ENCODE measurements at places on chromosomes 6 and 20.

GRCh38 chr6:131966443-131966842, 15.3 kb upstream of the CCN2 start:
- no peaks in the 10 kb centered on the region for H3K27me3 ChIP-seq
- peaks cover 4% of the 10 kb centered on the region for H3K4me1 ChIP-seq
- no peak for DNase-seq
- H3K36me3 ChIP-seq: no peaks in the 10 kb centered on the region

DNA sequence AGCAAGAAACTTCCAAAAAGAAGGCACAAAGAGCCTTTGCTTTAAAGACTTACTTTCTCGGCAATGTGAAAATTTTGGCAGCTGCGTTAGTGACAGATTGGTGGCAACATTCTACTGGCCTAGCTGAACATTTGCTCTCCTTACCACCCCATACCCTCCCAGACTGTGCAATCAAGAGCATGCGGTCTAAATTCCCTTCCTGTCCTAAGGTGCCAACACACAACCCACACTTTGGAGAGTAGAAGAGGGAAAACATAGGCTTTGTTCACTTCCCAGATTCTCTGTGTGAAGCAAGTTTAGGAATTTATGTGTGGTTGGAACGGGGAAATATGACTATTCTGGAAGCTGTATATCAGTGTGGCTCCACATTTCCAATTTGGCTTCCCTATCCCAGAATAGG, 29.8 kb upstream of the NEDD9 start:
- peaks cover 5% of the 10 kb centered on the region for H3K27me3 ChIP-seq
- no peaks in the 10 kb centered on the region for H3K36me3 ChIP-seq
- H3K4me3 ChIP-seq: no peak overlapping the region
- H3K27ac ChIP-seq: no peak overlapping the region
- no peak for DNase-seq

DNA sequence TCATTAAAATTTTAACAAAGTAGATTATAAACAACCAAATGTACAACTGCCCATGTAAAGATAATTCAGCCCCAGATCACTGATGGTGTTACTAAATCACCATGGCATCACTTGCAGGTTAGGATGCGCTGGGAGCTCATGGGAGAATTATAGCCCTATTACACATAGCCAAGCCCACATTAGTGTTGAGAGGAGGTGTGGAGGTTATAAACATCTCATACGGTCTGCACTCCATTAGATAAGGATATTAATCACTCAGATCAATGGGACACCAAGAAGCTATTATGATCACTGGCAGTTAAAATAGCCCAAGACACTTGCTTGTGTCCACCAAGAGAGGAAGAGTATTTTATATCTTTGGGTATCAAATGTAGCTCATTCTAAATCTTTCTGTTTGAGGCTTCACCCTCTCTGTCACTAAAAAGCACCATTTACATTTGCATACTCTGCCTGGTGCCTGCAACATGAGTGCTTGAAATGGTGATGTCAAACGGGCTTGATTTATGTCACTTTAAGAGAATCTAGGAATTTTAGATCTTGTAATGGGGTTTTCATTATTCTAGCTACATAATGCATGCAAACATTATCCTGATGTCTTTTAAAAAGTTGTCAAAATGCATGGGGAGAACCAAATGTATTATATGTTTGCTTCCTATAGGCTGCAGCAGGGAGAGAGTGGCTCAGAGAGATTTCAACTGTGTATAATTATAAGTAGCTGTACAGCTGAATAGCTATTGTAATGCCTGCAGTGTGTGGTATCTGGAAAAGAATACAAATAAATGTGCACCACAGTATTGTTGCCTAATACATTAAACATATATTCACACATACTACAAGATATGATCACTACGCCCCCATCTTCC, 654.1 kb upstream of the MARCKS start:
- H3K27me3 ChIP-seq: peaks cover 4% of the 10 kb centered on the region
- DNase-seq: no peak
- no peak overlapping the region for H3K27ac ChIP-seq

DNA sequence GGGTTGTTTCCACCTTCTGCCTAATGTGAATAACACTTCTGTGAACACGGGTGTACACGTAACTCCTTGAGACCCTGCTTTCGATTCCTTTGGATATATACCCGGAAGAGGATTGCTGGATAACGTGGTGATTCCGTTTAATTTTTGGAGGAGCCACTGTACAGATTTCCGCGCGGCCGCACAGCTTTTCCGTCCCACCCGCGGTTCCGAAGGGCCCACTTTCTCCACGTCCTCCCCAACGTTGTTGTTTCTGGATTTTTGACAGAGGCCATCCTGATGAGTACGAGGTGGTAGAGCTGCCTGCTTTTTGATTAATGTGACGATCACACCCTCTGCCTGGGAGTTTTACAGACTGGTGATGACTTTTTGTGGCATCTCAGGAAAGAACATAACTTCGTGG, 114.0 kb downstream of the MYLK4 start:
- no peak overlapping the region for H3K27ac ChIP-seq
- H3K4me3 ChIP-seq: no peak overlapping the region
- no peak for DNase-seq
- no peaks in the 10 kb centered on the region for H3K4me1 ChIP-seq
- peaks cover 46% of the 10 kb centered on the region for H3K27me3 ChIP-seq

- H3K36me3 ChIP-seq: no peaks in the 10 kb centered on the region
- DNase-seq: no peak
- peaks cover 25% of the 10 kb centered on the region for H3K4me1 ChIP-seq
- no peak overlapping the region for H3K27ac ChIP-seq
These were observed 108.5 kb downstream of the MANEA start for GRCh38 chr6:95685822-95686221.

DNA sequence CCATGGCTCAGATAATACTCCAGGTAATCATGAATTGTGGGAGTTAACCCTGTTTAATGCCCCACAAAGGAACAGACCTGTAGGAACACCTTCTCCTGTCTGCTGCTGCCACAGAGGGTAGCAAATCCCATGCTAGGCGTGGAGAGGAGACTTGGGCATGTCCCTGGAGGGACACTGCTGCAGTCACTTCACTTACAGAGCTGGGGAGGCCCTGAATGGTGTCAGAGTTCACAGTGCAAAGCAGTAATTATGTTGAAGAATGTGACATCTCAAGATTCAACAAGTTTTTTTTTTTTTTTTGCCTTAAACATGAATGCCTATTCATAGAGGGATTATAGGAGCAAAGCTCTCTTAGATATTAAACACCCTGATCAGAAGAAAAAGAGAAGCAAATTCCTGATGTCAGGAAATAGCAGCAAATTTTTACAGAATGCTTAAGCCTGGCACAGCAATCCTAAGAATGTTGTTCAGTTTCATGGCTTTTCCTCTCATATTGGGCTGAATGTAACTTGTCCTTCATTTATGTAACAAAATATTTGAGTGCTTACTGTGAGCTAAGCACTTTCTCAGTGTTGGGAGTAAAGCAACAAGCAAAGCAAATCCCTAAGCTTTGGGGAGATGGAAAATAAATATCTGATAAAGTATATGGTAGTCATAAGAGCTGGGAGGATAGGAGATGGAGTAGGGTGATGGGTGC, 45.0 kb downstream of the CARMIL1 start:
- H3K27me3 ChIP-seq: no peaks in the 10 kb centered on the region
- no peak overlapping the region for H3K4me3 ChIP-seq
- no peaks in the 10 kb centered on the region for H3K36me3 ChIP-seq
- H3K27ac ChIP-seq: peak overlapping the region; percentile 67
- no peak for DNase-seq

DNA sequence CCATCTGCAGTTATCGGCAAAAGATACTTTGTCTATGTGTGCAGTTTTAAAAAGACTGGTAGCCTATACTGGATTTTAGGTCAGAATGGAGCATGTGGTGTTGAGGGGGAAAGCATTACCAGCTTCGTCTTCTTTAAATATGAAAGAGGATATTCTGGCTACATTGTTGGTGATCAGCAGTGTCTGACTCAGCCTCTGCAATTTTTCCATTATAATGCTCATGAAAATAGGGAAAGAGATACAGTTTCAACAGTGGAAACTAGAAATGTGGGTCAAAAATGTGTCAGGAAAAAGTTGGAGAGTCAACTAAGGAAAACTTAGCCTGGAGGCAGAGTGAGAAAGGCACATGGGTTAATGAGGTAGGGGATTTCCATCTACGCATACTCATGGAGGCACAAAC, 45.2 kb downstream of the HDGFL1 start:
- no peaks in the 10 kb centered on the region for H3K36me3 ChIP-seq
- no peak for DNase-seq
- H3K4me3 ChIP-seq: no peak overlapping the region
- H3K27me3 ChIP-seq: no peaks in the 10 kb centered on the region
- H3K4me1 ChIP-seq: peaks cover 9% of the 10 kb centered on the region

- DNase-seq: no peak
- H3K4me1 ChIP-seq: peaks cover 27% of the 10 kb centered on the region
- no peaks in the 10 kb centered on the region for H3K27me3 ChIP-seq
- peaks cover 5% of the 10 kb centered on the region for H3K36me3 ChIP-seq
- no peak overlapping the region for H3K4me3 ChIP-seq
These were observed 233.0 kb downstream of the GMPR start for GRCh38 chr6:16471222-16471909.

DNA sequence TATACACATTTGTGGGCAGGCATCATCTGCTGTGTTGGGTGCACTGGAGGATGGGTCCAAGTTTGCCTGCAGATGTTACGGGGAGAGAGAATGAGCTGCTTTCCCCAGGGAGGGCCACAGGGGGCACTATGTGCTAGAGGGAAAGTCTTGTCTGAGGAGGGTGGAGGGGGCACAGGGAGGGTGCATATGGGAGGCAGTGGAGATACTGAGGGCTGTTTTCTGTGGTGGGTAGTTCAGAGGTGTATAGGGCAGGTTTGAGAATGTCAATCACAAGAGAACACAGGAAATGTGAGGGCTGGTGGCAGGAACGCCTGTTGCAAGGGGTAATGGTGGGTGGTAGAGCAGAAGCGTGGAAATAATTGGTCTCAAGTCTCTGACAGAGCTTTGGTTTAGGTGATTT, 7.7 kb upstream of the PTPRA start:
- peaks cover 15% of the 10 kb centered on the region for H3K27me3 ChIP-seq
- no peak overlapping the region for H3K4me3 ChIP-seq

DNA sequence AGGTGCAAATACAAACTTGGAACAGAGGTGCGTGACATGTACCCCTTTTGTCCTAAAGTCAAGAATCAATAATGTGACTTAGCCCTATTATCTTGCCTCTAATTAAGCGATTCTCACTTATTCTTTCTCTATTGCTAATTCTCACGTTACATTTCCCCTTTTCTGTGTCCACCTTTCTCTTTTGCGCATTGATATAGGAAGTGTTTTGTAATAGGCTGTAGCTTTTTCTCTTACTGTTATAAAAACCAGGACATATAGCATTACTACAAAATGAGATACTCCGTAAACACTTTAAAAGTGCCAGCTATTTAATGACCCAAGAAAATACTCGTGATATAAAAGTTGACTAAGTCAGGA, 669 bp upstream of the TMEM30A start:
- no peaks in the 10 kb centered on the region for H3K27me3 ChIP-seq
- H3K4me1 ChIP-seq: peaks cover 26% of the 10 kb centered on the region
- H3K27ac ChIP-seq: no peak overlapping the region
- DNase-seq: no peak

DNA sequence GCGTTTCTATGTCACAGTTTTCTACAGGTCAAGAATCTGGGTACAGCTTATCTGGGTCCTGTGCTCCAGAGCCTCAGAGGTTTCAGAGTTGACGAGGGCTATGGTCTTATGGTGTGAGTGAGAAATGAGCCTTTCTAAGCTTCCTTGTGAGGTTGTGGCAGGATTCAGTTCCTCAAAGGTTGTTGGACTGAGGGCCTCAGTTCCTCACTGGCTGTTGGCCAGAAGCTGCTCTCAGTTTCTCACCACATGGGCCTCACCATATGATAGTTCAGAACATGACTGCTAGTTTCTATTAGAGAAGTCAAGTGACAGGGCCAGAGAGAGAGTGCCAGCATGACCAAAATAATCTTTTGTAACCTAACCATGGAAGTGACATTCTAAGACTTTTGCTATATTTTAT, 96.1 kb downstream of the NUS1 start:
- H3K27ac ChIP-seq: no peak overlapping the region
- H3K4me3 ChIP-seq: no peak overlapping the region
- peaks cover 8% of the 10 kb centered on the region for H3K27me3 ChIP-seq
- no peaks in the 10 kb centered on the region for H3K36me3 ChIP-seq
- DNase-seq: no peak

- peaks cover 3% of the 10 kb centered on the region for H3K27me3 ChIP-seq
- peaks cover 32% of the 10 kb centered on the region for H3K4me1 ChIP-seq
- no peak for DNase-seq
- peak overlapping the region; percentile 88 for H3K27ac ChIP-seq
- H3K36me3 ChIP-seq: peaks cover 11% of the 10 kb centered on the region
- peak overlapping the region; percentile 85 for H3K4me3 ChIP-seq
These were observed 671 bp downstream of the TAPBP start for GRCh38 chr6:33313105-33313708.

DNA sequence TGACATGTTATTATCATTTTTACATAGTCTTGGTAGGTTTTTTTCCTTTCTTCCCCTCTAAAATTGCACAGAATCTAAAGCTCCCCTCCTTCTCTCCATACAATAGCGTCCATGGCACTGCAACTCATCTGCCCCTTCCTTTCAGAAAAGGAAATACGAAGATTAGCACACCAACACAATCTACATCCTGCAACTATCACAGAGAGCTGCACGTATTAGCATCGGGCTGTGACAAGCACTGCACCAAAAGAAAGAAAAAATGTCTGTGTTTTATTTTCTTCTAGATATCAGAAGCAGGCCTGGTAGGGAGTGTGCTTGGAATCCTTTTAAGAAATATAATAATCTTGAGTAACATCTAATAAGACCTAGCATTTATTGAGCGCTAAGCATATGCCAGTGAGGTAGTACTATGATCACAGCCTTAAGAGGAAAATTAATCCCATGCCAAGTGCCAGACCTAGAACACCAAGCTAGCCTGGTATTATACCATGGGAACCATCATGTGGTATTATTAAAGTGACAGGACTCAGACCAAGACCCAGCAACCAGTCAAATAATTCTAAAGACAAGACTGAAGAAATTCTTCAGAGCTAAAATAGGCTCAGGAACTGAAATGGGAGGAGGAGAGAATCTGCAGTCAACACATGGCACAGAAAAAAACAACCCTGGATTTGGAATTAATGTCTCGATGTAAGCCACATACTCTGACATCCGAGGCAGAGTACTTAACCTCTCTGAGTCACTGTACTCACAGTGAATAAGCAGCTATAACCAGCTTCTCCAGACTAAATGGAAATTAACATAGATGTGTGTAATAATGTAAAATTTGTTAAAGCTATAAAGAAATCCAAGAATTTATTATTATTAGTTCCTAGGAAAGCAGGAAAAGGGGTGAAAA, 124.3 kb downstream of the IPCEF1 start:
- H3K27ac ChIP-seq: no peak overlapping the region
- H3K4me1 ChIP-seq: no peaks in the 10 kb centered on the region
- H3K4me3 ChIP-seq: no peak overlapping the region
- H3K36me3 ChIP-seq: no peaks in the 10 kb centered on the region
- no peak for DNase-seq

GRCh38 chr20:11780765-11781369, 136.8 kb upstream of the BTBD3 start:
- H3K36me3 ChIP-seq: no peaks in the 10 kb centered on the region
- no peak for DNase-seq
- no peaks in the 10 kb centered on the region for H3K4me1 ChIP-seq
- H3K4me3 ChIP-seq: no peak overlapping the region
- H3K27ac ChIP-seq: no peak overlapping the region
